ENCODE measurements at places on chromosomes 2 and 18.

- no peak for DNase-seq
Measured at GRCh38 chr2:96169868-96170507, 24.7 kb upstream of the DUSP2 start.

GRCh38 chr2:233746475-233747282 lies 13.4 kb upstream of the UGT1A1 start:
- DNase-seq = no peak

DNA sequence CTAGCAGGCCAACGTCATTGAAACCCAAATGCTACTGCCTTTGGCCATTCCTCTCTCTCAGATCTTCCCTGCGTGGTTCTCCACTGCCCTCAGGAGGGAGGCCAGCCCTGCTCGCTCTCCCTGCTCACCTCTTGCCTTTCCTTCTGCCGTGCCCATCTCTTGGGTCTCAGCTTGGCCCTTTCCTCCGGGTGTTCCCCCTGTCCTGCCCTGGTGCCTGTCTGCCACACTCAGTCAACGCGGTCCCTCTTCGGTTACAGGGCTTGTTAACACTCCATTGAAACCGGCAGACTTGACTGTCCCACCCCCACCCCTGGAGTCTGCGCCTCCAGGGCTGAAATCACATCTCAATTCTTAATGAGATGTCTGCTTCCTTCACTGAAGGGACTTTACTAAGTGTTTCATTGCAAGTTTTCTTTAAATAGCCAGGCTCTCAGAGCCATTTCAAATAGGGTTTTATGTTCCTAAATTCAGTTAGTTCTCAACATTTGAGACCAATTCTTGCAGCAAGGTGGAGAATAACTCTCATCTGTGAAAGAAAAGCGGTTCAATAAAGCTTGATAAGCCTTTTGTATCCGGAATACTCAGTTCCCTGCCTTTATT lies 237.6 kb downstream of the DYSF start:
- DNase-seq = no peak

DNA sequence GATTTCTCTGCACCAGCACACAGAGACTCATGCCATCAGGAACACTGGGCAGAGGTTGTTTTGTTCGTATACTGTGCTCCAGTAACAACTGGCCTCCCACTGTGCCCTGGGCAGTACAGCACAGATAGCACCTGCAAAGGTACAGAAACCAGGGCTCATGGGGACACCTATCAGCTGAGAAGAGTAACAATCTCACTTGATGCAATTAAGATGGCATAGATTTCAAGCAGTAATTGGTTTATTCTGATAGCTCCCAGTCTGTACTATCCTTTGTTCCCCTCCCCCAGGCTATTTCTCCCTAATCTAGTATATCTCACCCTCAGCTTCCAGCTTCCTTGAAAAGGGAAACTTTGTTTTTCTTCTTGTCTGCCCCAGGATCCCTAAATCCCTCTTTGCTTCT lies 343.9 kb upstream of the MMADHC start:
- DNase-seq = no peak

- DNase-seq = no peak
Measured at GRCh38 chr18:48472610-48473009, 63.4 kb upstream of the ZBTB7C start.

DNA sequence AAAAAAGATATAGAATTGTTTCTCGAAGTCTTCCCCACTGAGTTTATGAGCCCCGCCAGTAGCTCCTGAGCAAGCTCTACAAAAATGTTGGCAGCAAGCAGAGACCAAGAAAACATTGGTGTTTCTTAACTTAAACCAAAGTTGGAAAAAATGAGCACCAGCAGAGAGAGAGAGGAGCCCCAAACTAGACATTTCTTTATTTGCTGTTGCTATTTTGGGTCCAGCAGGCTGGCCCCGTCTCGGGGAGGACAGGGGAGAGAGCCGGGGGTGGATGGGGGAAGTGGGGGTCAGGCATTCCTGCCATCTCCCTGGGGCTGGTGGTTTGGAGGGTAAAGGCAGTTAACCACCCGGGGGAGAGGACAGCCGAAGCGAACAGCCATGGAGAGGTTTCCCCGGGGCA lies 113.0 kb downstream of the DYSF start:
- no peak for DNase-seq

DNA sequence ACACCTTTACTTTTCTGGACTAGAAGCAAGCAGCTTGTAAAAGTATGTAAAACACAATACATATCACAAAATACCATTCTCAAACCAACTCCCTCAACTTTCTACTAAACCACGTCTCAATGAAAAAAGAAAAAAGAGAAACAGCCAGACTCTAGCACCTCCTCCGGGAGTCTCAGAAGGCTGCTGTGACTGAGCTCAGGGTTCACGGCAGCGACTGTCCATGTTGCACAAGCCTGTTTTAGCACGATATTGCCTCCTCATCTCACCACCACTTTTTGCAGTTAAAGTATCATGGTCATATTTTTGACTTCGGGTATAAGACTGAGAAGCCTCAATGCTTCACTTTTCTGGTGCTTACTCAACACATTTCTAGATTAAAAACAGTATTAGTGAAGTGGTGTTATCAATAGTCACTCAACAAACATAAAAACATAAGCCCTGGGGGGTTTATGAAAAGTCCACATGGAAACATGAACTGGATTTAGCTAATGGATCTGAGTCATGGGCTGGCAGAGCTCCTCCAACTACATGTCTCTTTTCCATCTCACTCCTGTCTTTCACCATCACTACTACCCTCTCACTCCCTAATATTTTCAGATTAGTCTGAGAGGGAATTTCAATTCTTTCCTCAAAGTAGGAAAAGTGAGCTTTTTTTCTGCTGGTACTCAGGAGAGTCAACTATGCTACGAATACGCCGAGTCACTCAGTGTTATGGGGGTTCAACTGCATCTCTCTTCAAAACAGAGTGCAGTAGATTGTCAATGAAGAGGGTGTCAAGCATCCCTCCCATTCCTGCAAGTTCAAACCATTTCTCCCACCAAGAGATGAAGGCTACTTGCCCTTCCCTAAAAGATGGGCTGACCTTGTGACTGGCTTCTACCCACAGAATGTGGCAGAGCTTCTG lies 113.7 kb downstream of the OSR1 start:
- no peak for DNase-seq

- no peak for DNase-seq
Measured at GRCh38 chr2:185984670-185985069, 246.1 kb downstream of the FSIP2 start.

GRCh38 chr2:79082987-79083386 lies 4.8 kb downstream of the REG1B start:
- no peak for DNase-seq

GRCh38 chr2:46692316-46692715 lies 213.0 kb downstream of the TMEM247 start:
- no peak for DNase-seq

DNA sequence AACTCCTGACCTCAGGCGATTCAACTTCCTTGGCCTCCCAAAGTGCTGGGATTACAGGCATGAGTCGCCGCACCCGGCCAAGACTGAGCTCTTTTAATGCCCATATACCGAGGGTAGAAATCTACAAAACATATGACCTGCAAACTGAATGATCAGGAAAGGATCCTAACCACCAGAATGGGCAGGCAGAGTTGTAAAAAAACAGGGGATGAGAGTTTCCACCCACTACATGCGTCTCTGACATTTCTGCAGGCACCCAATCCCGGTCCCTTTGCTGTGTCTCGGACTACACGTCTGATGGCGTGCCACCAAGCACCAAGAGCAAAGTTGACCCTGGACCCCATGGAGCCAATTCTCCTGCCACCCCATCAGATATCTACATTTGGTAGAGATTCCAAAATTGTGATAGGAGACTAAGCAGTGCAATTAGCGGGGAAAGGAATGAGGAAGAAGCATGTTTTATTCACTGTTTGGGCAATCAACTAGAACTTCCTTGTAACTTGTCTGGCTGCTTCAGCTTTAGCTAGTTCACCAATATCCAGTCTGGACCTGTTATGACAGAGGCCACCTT lies 74.1 kb downstream of the ATP8B1 start:
- no peak for DNase-seq

DNA sequence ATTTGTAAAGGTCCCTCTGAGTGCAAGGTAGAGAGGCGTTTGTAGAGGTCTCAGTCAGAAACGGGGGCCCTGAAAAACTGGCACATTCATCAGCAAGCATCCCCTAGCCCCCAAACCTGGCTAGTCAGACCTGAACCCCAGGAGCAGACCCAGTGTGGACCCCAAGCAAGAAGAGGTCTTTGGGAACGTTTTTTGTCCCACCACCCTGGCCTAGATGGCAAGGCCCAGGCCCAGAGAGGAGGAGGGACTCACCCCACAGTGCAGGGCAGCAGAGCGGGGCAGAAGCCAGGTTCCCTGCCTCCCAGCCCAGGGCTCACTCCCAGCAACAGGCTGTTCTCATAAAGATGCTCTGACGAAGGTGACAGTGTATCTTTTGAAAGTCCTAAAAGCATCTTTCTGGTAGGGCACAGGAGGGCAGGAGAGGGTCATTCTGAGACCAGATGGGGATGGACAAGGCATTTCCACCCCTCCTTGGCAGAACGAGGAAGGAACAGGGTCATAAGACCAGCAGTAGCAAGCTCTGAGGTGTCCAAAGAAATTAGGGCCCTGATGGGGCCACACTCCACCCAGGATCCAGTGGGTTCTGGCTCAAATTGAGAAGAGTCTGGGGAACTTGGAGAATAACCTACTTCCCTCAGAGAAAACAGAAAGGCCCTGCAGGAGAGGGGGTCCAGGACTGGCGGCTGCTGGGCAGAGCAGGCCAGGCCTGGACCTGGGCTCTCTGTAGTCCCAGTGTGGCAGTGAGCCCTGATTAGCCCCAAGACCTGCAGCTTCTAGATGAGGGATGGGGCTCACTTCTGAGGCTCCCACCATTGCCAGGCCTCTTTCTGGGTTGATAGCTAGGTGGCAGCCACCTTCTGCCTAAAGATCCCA lies 18.2 kb downstream of the ADRA2B start:
- peak; percentile 16 for DNase-seq

DNA sequence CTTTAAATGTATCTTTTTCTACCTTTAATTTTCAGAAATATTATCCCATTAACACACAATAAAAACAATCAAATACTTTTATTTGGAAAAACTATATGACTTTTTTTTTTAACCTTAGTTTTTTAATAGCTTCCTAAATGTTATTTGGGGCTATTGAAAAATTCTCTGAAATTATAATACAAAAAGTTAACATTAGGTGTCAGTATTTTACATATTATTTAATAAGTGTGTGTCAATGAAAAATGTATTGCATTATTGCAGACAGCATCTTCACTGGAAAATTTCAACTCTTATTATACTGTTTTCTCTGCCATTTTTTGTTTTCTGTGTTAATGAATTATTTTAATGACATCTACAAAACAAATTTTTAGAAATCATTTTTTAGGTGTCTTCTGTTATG lies 51.1 kb upstream of the ARHGAP15 start:
- DNase-seq = no peak

GRCh38 chr2:32743480-32744236 lies 115.8 kb downstream of the TTC27 start:
- DNase-seq = no peak

- DNase-seq = no peak
Measured at GRCh38 chr2:74551942-74552913, 1.5 kb downstream of the LOXL3 start.

- no peak for DNase-seq
Measured at GRCh38 chr18:55243857-55244256, 284.6 kb upstream of the CCDC68 start.

DNA sequence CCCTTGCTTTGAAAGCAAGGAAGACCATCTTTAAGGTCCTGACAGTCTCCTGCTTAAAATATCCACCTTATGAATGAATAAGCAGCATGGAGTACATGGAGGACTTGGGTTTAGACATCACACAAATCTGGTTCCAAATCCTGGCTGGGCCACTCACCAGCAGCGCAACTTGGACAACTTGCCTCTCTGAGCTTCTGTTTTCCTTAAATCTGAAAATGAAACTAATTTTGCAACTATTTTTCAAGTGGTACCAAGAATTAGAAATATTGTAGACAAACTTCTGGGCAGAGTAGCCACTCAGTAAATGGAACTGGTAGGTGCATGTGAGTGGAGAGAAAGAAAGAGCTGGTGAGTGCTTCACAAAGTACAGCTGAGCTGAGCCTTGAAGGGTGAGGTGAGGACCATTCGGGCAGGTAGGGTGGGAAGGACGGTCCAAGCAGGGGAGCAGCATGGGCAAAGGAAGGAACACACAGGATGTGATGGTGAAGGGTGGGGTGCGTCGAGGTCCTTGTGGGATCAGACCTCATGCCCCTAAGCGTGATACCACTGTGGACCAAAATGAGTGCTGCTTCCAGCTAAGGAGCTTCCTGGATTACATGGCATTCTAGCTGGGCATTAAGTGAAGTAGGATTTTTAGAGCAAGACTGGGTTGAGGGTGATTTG lies 14.4 kb upstream of the TET3 start:
- no peak for DNase-seq

All from OCI-LY7 (cell line).